ENCODE measurements at places on chromosomes 5 and 9.

DNA sequence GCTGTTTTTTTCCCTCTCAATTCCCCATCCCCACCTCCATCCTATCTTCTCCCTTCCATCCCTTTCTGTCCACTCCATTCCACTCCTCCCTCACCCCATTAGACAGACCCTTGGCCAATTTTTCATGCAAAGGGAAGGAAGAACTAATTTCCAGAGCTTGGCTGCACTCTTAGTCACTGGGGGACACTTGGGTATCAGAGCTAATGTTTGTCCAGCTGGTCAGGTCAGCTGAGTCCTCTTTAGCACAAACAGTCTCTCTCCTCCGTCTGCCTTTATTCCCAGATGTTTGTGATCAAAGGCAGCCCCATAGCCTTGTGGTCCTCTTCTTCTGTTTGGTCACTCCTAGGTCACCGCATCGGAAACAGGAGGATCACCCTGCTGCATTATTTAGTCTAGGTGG lies 148.5 kb downstream of the NMUR2 start:
- DNase-seq: no peak

- peak; percentile 15 for DNase-seq
These were observed 43.8 kb upstream of the CER1 start for GRCh38 chr9:14766299-14766698.

GRCh38 chr5:150153957-150154617 lies 1.6 kb downstream of the PDGFRB start:
- DNase-seq: no peak

- no peak for DNase-seq
These were observed 98.7 kb downstream of the CCDC192 start for GRCh38 chr5:127801751-127802476.

DNA sequence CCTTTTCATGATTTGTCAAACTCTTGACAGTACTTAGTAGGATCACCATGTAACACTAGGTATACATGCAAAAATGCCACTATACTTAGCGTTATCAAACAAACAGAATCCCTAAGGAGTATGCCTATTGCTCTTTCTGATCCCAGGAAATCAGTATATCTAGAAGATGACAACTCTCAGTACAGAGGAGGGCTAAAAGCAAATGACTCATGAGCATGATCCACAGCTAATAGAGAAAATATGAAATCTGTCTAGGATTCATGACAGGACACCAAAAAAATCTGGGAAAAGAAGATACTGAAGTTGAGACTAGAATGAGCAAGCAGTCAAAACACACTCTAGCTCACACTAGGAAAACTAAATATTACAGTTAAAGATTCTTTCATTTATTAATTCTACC lies 89.2 kb downstream of the RAPGEF6 start:
- DNase-seq: peak; percentile 57

GRCh38 chr9:117081641-117082317 lies 333.1 kb downstream of the ASTN2 start:
- peak; percentile 14 for DNase-seq

- no peak for DNase-seq
These were observed 687.0 kb upstream of the FTMT start for GRCh38 chr5:121164632-121165031.

- DNase-seq: no peak
These were observed 282.4 kb upstream of the RPS23 start for GRCh38 chr5:82560561-82560960.

DNA sequence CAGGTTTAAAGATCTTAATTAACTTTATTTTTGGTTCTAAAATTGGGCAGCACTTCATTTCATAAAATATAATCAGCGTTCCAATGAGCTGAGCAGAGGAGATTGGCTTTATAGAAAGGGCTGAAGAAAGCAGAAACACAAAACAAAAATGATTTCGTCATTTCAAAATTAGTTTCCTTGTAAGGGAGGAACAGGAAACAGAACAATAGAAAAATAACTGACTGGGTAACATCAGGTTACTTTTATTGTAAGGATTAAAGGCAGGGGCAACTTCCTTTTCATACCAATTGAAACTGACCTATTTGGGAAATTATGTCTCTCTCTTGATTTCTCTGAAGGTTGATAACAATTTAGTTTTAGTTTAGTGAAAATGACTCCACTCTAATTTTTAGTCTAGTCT lies 157.1 kb downstream of the ATP10B start:
- no peak for DNase-seq

DNA sequence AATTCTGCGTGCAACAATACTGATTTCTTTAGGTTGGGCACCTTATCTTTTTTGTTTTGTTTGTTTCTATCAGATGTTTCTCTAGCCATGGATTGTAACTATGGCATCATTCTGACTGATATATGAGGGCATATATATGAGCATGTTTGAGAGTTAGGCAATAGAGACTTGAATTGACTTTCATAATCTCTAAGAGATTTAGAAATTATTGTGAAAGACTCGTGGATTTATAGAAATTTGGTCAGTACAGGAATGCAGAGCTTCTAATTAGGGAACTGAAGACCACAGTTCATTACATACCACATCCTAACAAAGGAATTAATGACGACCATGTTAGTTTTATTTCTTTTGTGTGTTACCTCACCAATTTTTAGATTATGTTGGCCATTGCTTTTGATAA lies 546.0 kb upstream of the GRAMD2B start:
- DNase-seq: no peak

GRCh38 chr9:26152350-26152749 lies 474.1 kb upstream of the TUSC1 start:
- DNase-seq: no peak

DNA sequence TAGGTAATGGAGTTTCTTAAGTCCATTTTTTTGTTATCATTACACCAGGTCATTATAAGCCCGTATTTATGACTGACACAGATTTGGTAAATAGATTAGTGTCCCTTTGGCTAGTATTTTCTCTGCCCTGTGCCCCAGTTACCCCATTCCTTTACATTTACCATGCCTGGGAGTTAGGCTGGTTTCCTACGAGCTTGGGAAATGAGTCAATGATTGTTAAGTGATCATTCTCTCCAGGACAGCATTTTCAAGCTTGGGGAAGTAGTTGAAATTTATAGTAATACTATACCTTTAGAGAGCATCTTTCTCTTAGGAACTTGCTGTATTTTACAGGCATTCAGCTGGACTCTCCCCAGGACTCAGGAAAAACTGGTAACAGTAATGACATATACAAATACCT lies 573.1 kb downstream of the TLE4 start:
- no peak for DNase-seq

GRCh38 chr5:158589939-158590338 lies 509.8 kb downstream of the EBF1 start:
- DNase-seq: no peak

DNA sequence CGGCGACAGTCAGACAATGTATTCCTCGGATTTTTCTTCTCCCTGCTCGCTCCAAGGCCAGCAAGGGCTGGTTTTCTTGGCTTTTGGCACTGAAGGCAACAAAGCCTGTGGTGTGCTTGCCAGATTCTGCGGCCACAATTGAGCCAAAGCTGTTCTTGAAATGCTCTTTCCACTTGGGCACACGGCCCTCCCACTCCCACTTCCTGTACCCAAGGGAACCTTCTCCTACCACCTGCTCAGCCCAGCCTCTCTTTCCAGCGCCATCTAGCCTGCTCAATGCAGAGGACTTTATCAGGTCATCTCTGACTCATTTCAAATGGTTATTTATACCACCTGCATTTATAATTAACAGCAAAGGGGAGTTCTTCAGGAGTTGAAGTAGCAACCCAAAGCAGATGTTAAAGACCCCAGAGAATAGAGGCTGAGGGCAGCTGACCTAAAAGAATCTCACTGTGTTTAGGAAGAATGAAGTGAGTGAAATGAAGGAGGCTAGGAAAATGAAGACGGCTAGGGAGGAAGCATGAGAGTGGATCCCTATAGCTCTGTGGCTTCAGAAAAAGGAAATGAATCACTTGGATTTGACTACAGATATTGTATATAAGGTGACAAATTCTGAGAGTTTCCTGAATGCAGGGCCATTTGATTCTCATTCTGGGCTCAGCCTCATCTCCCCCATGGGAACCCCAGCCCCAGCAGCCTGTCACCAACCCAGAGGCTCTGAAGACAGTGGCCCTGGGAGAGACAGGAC lies 439.0 kb downstream of the ENC1 start:
- DNase-seq: no peak

GRCh38 chr9:123312306-123312877 lies 43.6 kb upstream of the CRB2 start:
- no peak for DNase-seq

GRCh38 chr9:116308076-116308475 lies 154.5 kb downstream of the PAPPA start:
- DNase-seq: no peak

DNA sequence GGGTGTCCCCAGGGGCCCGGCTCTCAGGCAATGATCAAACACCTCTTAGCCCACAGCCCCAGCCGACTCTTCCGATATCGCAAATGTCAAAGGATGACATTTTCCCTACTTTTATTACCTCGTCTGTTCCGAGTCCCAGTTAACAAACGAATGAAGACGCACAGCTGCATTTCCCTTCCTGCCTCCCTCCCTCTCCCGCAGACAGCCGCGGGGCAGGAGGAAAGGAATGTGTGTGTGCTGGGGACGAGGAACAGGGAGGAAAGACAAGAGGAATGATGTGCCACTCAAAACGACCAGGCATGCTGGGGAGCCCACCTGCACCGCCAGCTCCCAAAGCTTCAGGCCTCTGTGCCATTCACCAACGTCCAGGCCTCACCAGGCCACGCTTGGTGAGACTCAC lies 125.9 kb upstream of the SARDH start:
- DNase-seq: no peak

- no peak for DNase-seq
These were observed 139.8 kb upstream of the SPEF2 start for GRCh38 chr5:35477911-35478310.

- no peak for DNase-seq
These were observed 91.6 kb downstream of the ZNF462 start for GRCh38 chr9:106954558-106954957.

GRCh38 chr5:125293726-125294125 lies 547.3 kb upstream of the ZNF608 start:
- DNase-seq: no peak

DNA sequence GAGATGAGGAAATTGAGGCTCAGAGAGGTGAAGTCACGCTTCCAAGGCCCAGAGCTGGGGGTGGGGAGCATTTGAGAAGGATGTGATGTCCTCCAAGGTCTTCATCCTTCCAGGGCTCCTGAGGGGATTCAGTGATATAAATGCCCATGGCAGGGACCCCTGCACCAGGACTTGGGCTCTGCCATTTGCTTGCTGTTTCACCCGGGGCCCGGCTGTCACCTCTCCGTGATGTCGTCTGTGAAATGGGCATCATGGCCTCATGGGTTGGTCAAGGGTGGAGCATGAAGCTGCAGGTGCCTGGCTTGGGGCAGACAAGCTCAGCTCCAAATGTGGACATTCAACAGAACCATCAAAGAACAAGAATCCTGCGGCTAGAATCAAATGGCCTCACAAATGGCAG lies 253.1 kb downstream of the PBX3 start:
- no peak for DNase-seq

DNA sequence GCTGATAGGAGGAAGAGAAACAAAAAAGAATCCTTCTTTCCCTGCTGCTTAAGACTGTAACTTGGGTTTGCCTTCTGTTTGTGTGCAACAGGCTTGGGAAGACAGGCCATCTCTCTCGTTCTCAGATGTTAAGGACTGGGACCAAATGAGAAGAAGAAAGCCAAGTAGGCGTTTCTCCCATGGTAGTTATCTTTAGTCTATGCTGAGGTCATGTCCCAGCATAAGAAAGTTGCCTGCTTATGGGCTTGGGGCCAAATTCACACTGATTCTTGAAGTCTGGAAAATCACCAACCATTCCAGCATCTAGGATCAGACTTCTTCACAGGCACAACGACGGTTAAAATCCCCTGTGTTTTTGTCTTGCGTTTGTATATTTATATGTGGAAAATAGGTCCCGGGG lies 44.2 kb upstream of the PALM2AKAP2 start:
- DNase-seq: no peak

DNA sequence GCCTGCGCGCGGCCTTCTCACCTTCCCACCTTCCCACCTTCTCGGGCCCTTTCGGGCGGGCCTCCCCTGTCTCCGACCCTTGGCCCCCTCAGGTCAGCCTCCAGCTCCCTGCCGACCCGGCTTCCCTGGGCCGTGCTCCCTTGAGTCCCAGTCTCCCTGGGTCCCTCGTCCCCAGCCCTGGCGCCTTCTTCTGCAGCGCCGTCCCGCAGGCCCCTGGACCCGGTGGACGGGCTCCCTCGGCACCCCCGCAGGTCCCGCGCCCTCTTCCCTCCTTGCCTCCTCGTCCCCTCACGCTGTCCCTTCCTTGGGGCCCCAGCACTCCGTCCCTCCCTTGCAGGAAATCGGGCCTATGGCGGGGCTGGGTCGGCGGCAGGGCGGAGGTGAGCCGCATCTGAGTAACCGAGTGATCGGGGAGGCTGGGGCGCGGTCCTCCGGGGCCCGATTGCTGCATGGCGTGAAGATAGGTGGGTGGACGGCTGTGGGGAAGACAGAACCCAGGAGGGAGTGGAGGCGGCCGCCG lies 7.6 kb downstream of the ARPC5L start:
- DNase-seq: no peak

GRCh38 chr9:93585695-93586094 lies 9.3 kb downstream of the PHF2 start:
- DNase-seq: no peak

GRCh38 chr5:126852091-126852571 lies 75.2 kb downstream of the LMNB1 start:
- peak; percentile 59 for DNase-seq

- no peak for DNase-seq
These were observed 23.3 kb downstream of the TRIO start for GRCh38 chr5:14166437-14166836.

DNA sequence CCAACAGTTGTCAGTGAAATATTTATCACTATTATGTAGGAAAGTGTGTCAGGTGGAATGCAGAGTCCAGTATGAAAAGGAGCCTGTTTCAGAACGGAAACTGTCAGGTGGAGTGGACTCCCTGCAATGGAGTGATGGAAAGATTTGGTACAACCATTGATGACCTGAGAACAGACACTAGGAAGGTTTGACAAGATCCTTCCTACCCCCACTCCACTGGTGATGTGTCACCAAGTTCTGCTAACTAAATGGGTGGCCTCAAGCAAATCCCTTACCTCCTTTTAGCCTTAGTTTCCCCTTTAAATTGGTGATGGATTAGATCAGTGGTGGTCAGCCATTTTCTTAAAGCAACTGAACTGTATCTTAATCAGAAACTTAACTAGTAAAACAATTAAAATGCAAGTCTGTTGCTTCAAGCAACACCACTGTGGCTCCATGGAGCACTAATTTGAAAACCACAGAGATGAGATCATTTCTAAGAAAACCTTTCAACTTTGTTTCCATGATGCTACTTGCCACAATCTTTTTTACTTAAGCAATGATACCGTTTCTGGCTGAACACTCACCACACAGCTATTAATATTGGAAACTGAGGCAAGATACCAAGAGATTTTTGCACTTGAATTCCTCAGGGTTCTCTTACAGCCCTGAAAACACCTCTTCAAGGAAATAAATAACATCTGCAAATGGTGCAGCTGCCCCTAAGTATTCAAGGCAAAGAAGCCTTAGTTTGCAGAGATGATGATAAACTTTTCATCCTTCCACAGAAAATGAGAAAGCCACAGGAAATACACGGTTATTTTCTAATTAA lies 140.6 kb downstream of the ERCC6L2 start:
- no peak for DNase-seq

Measured in stromal cell of bone marrow (primary cell).